GM20000 (cell line): ENCODE measurements at places on chromosomes 13 and 19.
A peak's percentile ranks its signal among the peaks of the same experiment; 100 is the strongest.

- DNase-seq, result no peak
Measured at GRCh38 chr13:51638216-51638871, 54.1 kb downstream of the WDFY2 start.

- DNase-seq, result no peak
Measured at GRCh38 chr13:55432814-55433213, 1707.9 kb upstream of the PRR20A start.

DNA sequence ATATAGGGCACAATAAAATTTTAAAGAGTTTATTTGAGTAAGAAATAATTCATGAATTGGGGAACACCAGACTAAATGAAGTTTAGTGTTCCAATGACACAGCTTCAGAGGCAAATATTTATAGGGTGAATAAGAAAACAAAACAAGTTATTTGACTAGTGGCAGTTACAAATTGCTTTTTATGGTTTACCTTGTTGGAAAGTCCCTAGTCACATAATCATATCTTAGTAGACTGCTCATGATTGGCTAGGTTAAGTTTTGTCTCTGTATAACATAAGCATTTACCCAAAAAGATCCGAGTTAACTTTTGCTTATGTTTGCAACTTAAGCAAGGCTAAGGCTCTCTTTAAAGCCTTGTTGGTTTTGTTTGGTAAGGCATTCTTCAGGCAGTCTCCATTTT, 224.7 kb upstream of the MIR17HG start:
- DNase-seq, result no peak

- DNase-seq, result peak; percentile 34
Measured at GRCh38 chr19:10551698-10552301, 8.1 kb downstream of the ATG4D start.

GRCh38 chr13:33347861-33348260, 62.3 kb upstream of the STARD13 start:
- no peak for DNase-seq

- DNase-seq, result peak; percentile 57
Measured at GRCh38 chr13:24680258-24680920, at the start of gene ATP12A. TSS of gene ATP12A (plus strand) at chr13:24680408. CDS start at chr13:24680744, 336 bp downstream.

- DNase-seq, result no peak
Measured at GRCh38 chr13:46170687-46171086, 11.3 kb downstream of the LCP1 start.

GRCh38 chr19:7676854-7677253, at the start of gene MCEMP1:
TSS of gene MCEMP1 (plus strand) at chr19:7677090. CDS start at chr19:7677121, 31 bp downstream.
- DNase-seq, result no peak

GRCh38 chr13:110443622-110444225, 117.8 kb downstream of the RAB20 start:
- no peak for DNase-seq

DNA sequence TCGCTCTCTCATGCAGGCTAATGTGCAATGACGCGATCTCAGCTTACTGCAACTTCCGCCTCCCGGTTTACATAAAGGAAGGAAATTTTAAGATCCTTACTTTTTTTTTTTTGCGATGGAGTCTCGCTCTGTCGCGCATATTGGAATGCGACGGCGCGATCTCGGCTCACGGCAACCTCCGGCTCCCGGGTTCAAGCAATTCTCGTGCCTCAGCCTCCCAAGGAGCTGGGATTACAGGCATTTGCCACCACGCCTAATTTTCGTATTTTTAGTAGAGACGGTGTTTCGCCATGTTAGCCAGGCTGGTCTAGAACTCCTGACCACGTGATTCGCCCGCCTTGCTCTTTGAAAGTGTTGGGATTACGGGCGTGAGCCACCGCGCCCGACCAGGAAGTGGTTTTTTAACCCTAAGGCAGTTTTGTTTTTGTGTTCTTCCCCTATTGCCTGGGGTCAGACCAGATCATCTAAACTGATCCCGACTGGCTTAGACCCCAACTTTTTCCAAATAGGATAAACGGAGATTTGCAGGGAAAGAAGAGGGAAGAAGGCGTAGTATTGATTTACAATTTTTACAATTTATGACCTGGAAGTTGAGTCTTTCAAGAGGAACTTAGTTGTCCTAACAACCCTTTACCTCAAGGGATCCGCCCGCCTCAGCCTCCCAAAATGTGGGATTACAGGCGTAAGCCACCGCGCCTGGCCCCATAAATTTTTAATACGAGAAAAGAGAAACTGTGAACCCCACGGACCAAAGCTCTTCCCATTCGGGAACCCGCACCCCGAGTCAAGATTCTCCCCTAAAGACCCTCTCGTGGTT, 142.0 kb downstream of the ZNF737 start:
- peak; percentile 18 for DNase-seq

- no peak for DNase-seq
Measured at GRCh38 chr19:17775245-17775927, 19.6 kb upstream of the B3GNT3 start.

DNA sequence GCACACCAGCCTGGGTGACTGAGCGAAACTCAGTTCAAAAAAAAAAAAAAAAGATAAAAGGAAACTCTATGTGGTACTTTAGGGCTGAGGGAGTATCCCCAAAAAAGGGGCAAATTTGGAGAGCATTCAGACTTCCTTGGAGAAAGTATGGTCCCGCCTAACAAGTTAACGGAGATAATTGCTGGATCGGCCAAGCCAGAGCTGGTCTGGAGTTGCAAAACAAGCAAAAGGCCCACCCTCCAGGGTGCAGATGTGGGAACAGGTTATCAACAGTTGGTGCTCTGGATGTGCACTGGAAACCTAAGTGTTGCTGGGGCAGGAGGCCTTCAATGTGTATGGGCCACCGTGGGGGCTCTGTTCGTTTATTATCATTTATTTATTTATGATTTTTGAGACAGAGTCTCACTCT, 2.8 kb downstream of the IQCN start:
- DNase-seq, result no peak

DNA sequence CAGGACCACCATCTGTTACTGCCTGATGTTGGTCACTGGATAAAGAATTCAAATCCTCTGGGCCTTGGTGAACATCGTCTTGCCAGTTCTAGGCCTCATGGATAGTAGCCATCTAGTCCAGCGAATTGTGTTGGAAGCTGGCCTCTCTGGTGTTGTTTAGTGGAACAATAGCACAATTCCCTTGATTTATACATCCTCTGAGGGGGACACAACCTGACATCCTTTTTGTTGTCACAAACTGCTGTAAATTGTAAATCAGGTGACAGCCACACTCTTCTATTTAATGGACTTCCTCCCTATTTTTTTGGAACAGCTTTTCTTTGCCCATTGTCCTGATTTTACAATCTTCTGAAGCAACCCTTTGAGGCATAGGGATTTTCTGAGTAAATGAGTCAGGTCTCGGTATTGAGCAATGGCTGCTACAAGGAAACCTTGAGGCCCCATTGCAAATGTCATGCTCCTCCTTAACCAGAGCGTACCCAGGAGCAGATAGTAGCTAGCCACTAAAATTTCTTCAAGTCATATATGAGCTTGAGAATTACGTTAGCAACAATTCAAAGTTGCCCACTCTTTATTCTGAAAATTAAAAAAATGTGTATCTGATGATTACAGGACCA, 263.3 kb downstream of the COG6 start:
- DNase-seq, result no peak

DNA sequence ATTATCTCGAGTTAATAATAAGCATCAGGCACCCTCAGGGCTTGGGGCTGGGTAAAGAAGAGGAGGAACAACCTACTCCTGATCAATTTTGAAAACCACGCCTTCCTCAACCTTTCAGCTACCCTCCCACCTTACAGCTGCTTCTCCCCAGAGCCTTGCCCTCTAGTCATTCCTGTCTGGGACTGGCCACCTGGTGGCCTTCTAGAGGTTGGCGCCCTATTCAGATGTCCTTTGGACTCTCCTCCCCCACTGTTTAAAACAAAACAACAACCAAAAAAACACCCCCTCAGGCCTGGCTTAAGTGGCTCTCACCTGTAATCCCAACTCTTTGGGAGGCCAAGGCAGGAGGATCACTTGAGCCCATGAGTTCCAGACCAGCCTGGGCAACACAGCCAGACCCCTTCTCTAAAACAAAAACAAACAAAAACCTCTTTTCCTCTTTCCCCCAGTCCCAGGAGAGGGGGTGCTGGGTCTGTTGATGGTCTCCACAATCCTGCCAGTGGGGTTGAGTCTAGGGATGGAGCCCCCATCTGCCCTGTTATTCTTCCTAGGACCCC, 62.3 kb downstream of the CCDC70 start:
- no peak for DNase-seq

DNA sequence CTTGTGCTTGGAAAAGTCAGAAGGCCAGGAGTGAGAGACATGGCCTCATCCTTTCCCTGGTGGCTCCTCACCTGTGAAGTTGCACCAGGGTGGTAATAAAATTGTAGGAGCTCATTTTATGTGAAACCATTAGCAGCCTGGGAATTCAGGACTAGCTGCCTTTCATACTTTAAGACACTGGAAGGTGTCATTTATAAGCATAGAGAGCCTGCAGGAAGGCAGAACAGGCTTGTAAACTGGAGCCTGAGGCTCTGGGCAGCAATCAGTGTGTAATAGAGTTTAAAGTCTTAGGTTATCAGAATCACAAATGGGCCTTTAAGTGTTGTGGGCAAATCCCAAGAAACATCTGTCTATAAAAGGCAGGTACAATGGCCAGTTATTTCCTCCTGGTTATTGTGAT, 127.2 kb downstream of the TM9SF2 start:
- no peak for DNase-seq

DNA sequence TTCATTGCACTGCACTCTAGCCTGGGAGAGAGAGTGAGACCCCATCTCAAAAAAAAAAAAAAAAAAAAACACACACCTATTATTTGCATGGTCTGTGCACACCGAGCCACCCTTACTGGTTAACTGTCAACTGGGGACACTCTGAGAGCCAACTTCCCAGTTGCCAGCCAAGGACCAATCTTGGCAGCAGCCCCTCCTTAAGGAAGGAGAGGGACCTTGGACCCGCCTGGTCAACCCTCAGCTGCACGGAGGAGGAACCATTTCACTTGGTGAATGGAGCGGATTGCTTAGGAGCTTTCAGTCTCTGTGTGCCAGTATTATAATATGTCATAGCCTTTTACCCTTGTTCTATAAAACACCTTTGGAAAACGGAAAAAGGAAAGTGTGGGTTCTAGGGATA, 24.9 kb downstream of the MICOS13 start:
- no peak for DNase-seq

DNA sequence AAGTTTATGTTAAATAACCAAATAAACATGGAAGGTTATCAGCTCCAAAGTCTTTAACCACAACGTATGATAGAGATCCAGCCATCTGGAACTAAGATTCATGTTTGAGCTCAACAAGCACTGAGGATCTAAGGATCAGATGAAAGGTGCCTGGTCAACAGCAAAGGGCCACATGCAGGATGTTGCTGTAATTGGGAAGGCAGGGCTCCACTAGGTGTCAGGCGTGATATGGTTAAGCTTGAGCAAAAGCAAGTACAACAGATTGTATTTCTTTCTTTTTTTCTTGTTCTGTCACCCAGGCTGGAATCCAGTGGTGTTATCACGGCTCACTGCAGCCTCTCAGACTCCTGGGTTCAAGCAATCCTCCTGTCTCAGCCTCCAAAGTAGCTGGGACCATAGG, 12.0 kb downstream of the EBPL start:
- peak; percentile 53 for DNase-seq

GRCh38 chr19:3480383-3481091, at the start of gene SMIM24:
TSS of gene SMIM24 (minus strand) at chr19:3480525. CDS start at chr19:3480463, 62 bp downstream.
- DNase-seq, result no peak

- DNase-seq, result no peak
Measured at GRCh38 chr19:17049711-17050280, 23.2 kb upstream of the CPAMD8 start.

- DNase-seq, result no peak
Measured at GRCh38 chr19:5789886-5790558, 941 bp downstream of the DUS3L start.

GRCh38 chr19:5086725-5087439, 118.0 kb downstream of the KDM4B start:
- DNase-seq, result no peak

GRCh38 chr19:5179256-5179655, 161.4 kb downstream of the PTPRS start:
- no peak for DNase-seq

DNA sequence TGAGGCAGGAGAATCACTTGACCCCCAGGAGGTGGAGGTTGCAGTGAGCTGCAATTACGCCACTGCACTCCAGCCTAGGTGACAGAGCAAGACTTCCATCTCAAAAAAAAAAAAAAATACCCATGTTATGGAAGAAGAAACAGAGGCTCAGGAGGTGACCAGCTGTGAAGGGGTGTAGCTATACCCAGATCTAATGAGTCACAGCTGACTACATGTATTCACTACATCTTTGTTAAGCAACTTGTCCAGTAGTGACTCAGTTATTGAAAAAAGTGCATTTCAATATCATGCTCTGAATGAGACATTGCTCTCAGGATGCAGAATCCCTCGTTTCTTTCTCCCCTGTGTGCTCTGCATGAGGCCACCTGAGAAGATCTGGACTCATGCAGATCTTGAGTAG, 16.1 kb upstream of the SPART start:
- DNase-seq, result no peak

GRCh38 chr13:99968521-99969452, 2.8 kb downstream of the ZIC5 start:
- no peak for DNase-seq

DNA sequence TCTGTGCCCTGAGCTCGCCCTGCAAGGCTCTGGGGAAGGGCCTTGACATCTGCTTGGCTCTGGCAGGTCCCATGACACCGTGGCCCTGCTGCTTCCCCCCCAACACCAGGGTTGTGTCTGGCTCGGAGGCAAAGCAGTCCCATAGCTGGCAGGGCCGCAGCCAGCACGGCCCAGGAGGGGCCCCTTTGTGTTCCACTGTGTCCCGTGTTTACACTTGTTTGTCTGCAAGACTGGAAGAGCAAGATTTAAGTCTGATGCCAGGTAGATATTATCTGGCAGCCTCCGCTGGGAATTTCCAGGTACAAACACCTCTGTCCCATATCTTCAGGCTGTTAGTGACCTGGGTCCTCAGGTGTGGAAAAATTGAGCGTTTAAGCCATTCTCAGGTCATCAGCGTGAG, 44.3 kb downstream of the MCF2L start:
- DNase-seq, result no peak

DNA sequence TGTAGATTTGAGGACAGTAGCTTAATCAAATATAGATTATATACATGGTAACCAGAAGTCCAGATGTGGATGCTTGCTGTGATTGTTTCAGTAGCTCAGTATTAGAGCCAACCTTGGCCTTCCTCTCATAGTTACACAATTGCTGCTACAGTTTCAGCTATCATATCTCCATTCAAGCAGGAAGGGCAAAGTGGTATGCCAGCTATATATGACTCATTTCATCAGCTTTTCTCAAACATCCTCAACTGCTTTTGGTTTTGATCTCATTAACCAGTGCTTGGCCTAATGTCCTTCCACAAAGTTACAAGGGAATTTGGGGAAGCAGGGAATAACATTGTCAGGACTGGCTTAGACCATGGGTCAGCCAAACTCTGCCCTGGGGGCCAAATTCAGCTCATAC, 73.0 kb upstream of the MAB21L1 start:
- no peak for DNase-seq

- DNase-seq, result no peak
Measured at GRCh38 chr19:10687518-10688288, 13.5 kb upstream of the QTRT1 start.
